ENCODE measurements at places on chromosomes 4 and X. TPM values are rescaled to one million over a fixed set of nuclear protein-coding genes. Genes with fewer than 3 reads are reported as not detected.

TTC29 gene
- total RNA-seq, result not detected

QDPR gene
- total RNA-seq, result 2.3 TPM

ZFP42 gene
- total RNA-seq, result not detected

XAGE1B gene
- total RNA-seq, result not detected

INTU gene
- 21.8 TPM for total RNA-seq

ASB11 gene
- 0.67 TPM for total RNA-seq

TLL1 gene
- 7.0 TPM for total RNA-seq

AMMECR1 gene
- total RNA-seq, result 3.6 TPM

PLP2 gene
- 75.4 TPM for total RNA-seq

FREM3 gene
- total RNA-seq, result not detected

GAGE12J gene
- not detected for total RNA-seq

TMEM255A gene
- total RNA-seq, result 0.16 TPM

SATL1 gene
- total RNA-seq, result not detected

DNA sequence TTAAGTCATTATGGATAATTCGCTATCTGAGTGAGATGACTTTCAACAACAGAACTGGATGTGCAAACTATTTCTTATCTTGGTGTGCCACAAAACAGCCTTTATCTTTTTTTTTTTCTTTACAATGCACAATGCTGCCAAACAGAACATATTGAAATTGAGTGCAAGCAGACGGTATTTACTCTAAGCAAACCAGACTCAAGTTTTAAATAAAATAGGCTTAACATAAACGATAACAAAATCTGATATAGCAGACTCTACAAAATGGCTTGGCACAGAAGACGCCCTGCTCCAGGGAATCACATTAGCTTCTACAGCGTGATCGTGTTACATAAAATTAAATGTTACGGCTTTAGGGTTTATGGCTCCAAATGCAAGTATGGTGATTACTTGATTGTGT, 9.6 kb upstream of the STK32B start:
- no peak for ATAC-seq

DNA sequence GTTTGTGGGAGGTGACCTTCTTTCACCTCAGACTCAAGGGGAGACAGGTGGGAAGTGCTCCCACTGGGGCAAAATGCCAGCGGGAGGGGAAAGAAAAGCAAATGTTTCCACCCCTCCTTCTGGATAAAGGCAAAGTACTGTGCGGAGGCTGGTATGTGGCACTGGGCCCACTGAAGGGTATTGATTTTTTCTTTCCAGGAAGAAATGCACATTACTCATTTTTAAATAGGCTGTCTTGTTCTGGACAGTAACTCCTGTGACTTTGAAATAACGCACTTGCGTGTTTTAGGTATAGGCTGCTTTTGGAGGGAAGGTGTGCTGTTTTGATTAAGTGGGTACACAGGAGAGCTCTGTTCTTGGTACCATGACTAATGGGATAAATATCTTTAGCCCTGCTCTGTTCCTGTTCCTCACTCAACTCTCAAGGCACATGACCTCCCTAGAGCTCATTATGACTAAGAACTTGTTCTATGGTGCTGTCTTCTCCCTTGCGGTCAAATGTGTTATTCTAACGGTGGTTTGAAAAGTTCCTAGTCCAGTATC, 40.7 kb upstream of the MBTPS2 start:
- no peak for ATAC-seq

DNA sequence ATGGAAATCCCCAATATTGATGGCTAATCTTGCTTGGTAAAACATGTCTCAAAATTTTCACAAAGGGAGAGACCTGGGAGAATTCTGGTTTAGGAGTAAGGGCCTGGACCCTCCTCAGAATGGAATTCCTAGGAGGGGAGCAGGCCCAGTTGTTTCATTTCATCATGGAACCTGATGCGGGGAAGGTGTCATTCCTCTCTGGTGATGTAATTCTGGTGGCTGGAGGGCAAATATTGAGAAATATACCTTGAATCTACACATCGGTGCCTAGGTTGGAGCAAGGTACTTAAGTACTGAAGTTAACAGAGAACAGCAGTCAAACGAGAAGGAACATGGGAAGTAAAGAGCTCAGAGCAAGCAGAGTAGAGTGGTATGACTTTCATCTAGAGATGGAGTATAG, 23.2 kb upstream of the CCSER1 start:
- no peak for ATAC-seq

- no peak for ATAC-seq
Measured at GRCh38 chr4:145792429-145792828, 112.5 kb downstream of the C4orf51 start.

DNA sequence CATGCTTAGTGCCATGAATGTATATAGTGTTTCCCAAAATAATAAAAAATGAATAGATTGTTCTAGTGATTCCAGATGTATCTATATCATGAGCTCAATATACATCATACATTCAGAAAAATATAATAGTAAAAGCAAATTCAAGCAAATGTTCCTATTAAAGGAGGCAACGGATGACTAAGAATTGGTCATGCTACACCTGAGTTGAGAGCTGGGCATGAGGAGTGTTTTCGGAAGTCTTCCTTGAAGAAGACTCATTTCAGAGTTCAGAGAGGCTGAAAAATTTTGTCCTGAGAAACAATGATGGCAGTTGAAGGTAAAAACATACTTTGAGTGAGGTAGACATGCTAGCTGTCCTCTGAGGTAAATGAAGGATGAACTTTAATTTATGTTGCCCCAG, 79.3 kb upstream of the IL1RAPL2 start:
- ATAC-seq, result no peak

DNA sequence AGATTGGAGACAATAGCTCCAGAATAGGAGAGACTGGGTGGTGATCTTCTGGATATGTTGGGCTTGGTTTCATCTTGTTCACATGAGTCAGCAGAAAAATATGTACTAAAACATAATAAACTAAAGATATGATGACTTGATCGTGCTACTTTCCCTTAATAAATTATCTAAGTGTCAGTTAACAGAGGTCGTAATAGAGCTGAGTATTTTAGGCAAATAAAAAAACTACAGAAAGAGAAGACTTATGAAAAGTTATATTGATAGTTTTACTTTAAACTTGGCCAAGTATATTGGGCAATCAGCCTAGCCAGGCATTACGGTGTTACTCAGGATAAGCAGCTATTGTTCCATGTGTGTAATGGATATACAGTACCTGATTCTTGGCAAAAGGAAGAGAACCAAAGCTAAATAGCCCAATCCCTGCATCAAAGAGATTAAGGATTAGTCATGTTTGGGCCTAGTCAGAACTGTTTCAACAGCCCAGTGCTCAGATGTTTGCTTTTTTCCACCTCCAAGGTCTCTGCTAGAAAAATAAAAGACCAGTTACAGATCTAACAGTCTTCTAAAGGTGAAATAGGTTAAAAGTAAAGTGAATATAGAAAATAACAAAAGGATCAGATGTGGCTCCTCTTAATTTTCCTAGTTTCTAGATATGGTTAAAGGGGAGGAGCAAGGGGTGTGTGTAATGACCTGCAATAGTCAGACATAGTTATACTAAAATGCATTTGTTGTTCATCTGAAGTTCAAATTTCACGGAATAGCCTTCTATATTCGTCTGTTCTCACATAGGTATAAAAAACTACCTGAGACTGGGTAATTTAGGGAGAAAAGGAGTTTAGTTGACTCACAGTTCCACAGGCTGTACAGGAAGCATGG, 262.6 kb downstream of the ADGRL3 start:
- ATAC-seq, result no peak

- ATAC-seq, result no peak
Measured at GRCh38 chrX:138638996-138639395, 72.5 kb downstream of the FGF13 start.

- no peak for ATAC-seq
Measured at GRCh38 chr4:102825261-102826091, 1.9 kb downstream of the UBE2D3 start.

- ATAC-seq, result no peak
Measured at GRCh38 chr4:150289881-150290280, 211.6 kb downstream of the DCLK2 start.

DNA sequence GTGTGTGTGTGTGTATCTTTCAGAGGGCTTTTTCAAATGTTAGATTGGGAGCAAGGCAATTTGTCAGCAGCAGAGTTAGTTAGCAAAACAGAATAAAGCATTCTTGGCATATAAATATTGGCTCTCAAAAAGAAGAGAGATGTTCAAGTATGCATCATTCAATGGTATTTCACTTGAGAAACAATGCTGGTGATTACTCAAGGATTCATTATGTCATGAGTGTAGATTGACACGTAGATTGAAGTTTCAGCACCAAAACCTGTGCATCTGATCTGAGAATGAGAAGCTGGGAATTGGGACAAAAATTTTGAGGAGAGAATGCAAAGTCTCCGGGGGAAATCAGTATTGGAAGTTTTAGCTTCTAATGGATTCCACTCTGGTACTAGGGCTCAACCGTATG, 241.4 kb downstream of the FRMPD4 start:
- no peak for ATAC-seq

- no peak for ATAC-seq
Measured at GRCh38 chrX:24372021-24372763, 11.8 kb downstream of the SUPT20HL1 start.

DNA sequence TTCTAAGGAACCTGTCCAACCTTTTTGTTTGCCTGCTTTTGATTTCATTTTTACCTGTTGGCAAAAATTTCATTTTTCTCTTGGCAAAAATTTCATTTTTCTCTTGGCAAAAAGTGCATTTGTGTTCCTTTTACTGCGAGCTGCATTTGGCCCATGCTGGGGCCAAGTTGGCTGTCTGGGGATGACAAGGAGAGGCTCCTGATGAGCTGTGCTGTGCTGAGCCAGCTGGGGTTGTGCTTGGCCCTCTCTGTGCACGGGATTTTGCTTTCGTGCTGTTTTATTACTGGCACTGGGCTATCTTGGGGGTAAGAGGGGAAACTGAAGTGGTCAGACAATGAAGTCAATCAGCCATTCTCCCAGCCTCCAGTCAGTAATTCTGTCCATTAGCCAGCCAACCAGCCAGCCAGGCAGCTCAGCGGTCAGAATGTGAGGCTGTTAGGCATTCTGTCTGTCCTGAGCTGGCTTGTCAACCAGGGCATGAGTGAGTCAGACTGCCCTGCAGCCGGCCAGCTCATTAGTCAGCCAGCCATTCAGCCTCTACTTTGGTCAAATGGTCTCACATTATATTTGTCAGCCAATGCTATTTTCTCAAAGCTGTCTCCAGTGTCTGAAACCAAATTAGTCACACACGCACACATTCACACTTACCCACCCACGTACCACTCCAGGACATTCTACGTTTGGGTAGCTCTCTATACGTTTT, 56.9 kb upstream of the PRPS1 start:
- ATAC-seq, result no peak

GRCh38 chr4:10203851-10204250, 87.3 kb upstream of the WDR1 start:
- no peak for ATAC-seq

GRCh38 chrX:48460031-48460430, 10.0 kb downstream of the SLC38A5 start:
- no peak for ATAC-seq

DNA sequence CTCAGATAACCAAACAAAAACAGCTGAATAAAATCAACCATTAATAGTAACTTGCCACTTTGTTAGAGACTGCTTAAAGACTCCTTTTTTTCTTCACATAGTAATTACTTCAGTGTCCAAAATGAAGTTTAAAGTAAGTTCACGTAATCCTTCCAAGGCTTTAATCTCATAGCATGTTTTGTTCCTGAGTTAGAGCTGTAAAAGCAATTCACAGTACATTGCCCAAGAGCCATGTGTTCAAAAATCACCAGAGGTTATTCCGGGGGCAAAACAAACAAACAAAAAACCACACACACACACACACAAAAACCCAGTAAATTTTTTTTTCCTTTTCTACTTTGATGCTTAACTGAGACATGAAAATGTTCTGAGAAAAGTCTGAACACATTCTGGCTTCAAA, 6.1 kb downstream of the GPR82 start:
- ATAC-seq, result no peak

DNA sequence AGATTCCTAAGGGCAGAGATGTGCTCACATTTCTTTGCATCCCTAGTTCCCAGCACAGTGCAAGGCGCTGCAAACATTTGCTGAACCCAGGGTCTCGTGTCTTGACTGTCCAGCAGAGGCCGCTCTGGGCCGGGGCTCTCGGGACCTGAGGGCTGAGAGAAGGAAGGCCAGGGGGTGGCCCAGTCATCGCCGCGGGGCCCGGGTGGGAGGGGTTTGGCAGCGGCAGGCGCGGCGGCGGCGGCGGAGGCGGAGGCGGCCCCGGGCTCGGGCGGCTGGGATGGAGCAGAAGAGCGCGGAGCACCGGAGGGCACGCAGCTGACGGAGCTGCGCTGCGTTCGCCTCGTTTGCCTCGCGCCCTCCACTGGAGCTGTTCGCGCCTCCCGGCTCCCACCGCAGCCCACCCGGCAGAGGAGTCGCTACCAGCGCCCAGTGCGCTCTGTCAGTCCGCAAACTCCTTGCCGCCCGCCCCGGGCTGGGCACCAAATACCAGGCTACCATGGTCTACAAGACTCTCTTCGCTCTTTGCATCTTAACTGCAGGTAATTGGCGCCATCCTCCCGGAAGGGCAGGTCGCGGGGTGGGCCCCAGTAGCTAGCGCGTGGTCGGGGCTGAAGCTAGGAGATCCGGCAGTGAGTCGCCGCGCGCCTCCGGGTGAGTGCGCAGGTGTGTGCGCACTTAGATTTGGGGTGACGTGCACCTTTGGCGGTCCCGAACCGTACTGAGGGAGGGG, at the start of gene PARM1:
Gene PARM1 (plus strand): TSS at position 285 of the 730 bp plus-strand sequence. CDS start 212 bp downstream, at position 497.
- peak; percentile 95 for ATAC-seq

DNA sequence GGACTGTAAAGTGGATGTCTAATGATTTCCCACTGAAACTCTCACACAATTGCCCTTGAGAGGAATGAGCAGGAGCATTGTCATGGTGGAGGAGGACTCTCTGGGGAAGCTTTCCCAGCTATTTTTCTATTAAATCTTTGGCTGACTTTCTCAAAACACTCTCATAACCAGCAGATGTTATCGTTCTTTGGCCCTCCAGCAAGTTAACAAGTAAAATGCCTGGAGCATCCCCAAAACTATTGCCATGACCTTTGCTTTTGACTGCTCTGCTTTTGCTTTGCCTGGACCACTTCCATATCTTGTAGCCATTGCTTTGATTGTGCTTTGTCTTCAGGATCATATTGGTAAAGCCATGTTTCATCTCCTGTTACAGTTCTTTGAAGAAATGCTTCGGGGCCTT, 120.2 kb upstream of the PDE5A start:
- ATAC-seq, result no peak

DNA sequence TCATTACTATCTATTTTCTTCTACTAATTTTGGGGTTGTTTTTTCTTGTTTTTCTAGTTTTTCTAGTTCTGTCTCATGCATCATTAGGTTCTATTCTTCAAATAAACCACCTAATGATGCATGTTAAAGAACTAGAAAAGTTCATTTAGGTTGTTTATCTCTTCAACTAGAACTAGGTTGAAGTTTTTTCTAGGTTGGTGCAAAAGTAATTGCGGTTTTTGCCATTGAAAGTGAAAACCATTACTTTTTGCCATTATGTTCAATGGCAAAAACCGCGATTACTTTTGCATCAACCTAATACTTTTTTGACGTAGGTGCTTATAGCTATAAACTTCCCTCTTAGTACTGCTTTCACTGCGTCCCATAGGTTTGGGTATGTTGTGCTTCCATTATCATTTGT, 64.4 kb upstream of the SLC7A3 start:
- no peak for ATAC-seq

- ATAC-seq, result no peak
Measured at GRCh38 chr4:53809816-53810215, 218.5 kb upstream of the LNX1 start.

Data from gastroesophageal sphincter (tissue), 4 donors.